Stimulated activated CD8-positive, alpha-beta memory T cell treated with anti-CD3 and anti-CD28 coated beads, Interleukin-15, amount 100 ng/mL, for 24 hours (primary cell): ENCODE measurements at places on chromosomes 12 and 14.

- DNase-seq: no peak
Observed at GRCh38 chr12:3061059-3061458, 16.1 kb upstream of the TSPAN9 start.

- no peak for DNase-seq
Observed at GRCh38 chr12:48878548-48878947, 12.9 kb upstream of the RND1 start.

- no peak for DNase-seq
Observed at GRCh38 chr12:16019136-16019535, 108.0 kb downstream of the DERA start.

- DNase-seq: no peak
Observed at GRCh38 chr14:53006931-53007562, 56.2 kb upstream of the FERMT2 start.

- DNase-seq: no peak
Observed at GRCh38 chr12:81949841-81950308, 190.7 kb upstream of the PPFIA2 start.
